ENCODE measurements at places on chromosomes 13 and 19.
A peak's percentile ranks its signal among the peaks of the same experiment; 100 is the strongest.

DNA sequence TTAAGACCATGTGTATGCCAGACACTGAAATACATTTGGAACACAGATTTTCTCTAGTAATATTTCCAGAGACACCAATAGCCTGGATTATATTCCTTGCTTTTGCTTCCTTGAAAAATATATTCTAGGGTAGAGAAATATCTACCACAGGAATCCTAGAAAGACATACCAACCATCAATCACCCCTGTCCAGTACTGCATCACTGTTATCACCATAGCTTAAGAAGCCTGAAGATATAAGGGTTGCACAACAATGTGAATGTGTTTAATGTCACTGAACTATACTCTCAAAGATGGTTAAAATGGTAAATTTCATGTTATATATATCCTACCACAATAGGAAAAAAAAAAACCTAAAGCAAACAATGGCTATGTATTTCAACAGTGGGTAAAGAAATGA lies 163.6 kb downstream of the DIAPH3 start:
- no peak for DNase-seq

DNA sequence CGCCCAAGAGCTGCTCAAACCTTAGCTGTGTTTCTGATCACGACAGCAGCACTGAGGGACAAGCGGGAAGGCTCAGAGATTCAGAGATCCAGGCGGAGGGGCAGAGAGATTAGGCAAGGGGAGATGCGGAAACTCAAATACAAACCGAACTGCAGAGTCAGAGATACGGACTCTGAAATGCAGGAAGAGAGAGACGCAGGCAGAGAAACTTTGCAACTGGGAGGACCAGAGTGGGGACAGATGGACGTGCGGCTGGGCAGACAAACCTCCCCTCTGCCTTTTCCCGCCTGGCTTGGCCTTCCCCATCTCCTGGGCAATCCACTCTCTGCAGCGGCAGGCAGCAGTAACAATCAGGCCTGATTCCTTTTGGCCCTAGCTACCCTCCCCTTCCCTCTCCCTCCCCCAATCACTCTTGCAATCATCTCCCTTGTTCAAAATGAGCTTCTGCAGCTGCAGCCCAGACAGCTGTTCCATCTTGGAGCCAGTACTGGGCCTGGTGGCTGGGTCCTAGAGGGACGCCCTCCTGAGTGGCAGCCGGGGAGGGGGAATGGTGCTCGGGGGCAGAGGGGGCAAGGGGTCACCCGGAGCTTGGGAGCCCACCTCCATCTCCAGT lies 29.7 kb downstream of the OLFM2 start:
- no peak for DNase-seq

- DNase-seq = no peak
These were observed 3.1 kb upstream of the NEK3 start for GRCh38 chr13:52162279-52163101.

- peak; percentile 40 for DNase-seq
These were observed 30.2 kb upstream of the CPB2 start for GRCh38 chr13:46134961-46135522.

DNA sequence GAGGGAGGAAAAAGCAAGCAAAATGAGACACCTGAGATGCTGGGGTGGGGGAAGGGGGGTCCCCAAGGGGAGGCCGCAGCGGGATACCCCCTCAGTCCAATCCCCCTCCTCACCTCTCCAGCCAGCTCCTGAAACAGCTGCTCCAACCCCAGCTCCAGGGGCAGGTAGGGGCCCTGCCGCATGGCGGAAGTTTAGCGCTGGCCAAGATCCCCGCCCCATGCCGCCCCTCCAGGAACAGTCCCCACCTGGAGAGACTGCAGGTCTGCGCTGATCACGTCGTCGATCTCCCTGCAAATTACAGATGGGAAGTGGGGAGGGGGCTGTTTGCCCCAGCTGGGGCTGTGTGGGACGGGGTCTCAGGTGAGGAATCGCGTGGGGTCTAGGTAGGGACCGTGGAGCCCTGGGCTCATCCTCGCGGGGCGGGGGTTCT lies 9.0 kb downstream of the CAPN12 start:
- DNase-seq = no peak

Data from NCI-H187 treated with DMSO at 0.1 percent for 48 hours (cell line).